Skeletal muscle cell (primary cell): ENCODE measurements at places on chromosomes 1 and 21.

GRCh38 chr1:27489501-27489972 is 430 bp downstream of the WASF2 start:
- no peak for DNase-seq

GRCh38 chr1:97350662-97351061 is 570.2 kb downstream of the DPYD start:
- peak; percentile 23 for DNase-seq

DNA sequence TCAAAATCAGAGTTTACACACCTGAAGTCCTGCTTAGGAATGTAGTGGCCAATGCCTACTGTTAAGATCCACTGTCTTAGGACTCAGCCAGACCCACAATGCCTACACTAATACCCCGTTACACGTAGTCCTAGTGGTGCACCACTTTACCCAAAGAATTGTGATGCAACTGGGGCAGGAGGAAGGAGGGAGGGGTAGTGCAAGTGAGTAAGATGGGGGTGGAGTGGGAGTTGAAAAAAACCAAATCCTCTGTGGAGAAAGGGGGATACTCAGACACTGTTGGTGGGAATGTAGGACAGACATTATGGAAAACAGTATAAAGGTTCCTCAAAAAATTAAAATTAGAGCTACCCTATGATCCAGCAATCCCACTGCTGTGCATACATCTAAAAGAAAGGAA is 19.5 kb downstream of the GLIS1 start:
- no peak for DNase-seq

GRCh38 chr1:200288226-200288625 is 121.6 kb downstream of the ZNF281 start:
- no peak for DNase-seq

- no peak for DNase-seq
These were observed 8.7 kb upstream of the IRF2BP2 start for GRCh38 chr1:234618737-234619049.

GRCh38 chr1:55156608-55157007 is 58.6 kb downstream of the USP24 start:
- no peak for DNase-seq

DNA sequence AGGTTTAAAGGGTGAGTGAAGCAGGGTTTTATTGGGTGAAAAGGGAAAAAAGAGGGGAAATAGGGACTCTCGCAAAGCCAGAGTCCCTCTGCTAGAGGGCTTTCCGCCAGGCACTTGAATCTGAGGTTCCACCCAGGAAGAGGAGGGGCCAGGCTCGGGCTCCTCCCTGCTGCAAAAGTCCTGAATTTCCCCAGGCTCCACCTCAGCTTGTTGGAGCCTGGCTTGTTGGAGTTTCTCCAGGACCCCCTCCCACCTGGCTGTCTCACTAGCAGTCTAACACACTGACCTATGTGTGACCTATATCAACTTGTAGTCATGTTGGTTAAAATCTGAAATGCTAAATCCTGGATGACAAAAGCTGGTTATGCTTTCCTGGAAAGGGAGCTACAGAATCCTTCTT is 25.5 kb downstream of the GBP2 start:
- no peak for DNase-seq

GRCh38 chr1:121519042-121519755 is 334.4 kb downstream of the SRGAP2C start:
- no peak for DNase-seq

DNA sequence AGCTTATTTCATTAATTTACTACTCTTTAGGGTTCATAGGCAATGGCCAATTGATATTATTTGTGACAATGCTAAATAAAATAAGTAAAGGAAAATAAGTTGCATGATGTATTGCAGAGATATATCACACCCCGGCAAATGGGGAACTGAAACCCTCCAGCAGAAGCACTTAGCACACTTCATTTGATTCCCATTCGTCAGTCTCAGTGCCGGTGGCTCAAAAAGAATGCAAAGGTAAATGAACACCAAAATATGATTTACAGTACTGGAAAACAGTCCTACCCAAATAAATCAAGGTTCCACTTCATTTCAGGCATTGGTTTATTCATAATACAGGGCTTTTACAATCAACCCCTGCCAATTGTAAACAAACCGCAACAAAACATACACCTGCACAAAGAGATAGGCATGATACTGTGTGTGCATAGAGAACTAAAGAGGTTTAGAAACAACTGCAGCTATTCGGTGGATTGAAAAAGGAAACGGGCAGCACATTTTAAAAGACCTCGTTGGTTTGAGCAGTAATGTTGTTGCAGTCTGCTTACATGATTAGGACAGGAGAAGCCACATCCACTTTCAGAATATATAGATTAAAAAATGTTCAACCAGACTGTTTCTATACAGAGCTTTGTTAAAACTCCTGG is 1019.2 kb downstream of the TTLL7 start:
- no peak for DNase-seq

GRCh38 chr1:209870151-209870831 is 42.5 kb downstream of the UTP25 start:
- no peak for DNase-seq

DNA sequence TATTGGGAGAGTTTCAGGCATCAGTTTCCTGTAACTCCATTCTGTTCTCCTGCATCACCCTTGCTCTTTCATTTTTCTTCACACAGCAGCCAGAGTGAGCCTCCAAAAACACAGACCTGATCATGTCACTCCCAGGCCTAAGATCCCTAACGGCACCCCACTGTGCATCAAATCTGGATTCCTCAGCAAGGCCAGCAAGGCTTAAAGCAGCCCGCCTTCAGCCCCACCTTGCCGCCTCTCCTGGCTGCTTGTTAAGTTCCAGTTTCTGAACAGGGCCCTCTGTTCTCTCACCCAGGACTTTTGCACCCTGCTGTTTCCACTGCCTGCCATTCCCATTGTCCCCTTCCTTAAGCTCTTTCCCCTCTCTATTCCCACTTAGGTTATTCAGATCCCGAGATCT is 29.3 kb downstream of the C1orf116 start:
- DNase-seq, result no peak

GRCh38 chr1:194296201-194296600 is 1109.8 kb upstream of the B3GALT2 start:
- no peak for DNase-seq

DNA sequence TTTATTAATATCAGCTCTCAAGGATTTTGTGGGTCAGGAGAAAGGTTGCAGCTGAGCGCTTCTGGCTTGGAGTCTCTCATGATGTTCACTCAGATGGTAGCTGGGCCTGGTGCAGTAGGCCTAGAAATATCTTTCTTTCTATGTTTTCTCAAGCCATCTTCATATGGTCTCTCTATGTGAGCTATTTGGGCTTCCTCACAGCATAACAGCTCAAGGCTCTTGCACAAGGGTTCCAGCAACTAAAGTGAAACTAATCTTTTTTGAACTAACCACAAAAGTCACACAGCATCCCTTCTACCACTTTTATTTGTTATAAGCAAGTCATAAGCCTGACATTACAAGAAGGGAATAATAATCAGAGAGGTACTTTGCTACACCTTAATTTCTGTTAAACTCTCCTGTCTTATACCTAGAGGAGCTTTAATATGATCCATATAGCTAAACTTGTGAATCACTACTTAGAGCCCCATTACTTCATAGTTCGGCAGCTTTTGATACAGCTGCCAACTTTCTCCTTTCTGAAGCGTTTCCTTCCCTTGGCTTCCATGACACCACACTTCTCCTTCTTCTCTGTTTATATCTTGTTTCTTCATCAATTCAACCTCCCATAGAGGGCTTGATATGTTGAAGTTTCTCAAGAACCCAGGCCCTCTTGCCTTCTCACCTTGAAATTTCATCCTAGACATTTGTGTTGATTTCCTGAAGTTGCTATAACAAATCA is 720.2 kb downstream of the LTN1 start:
- no peak for DNase-seq

- peak; percentile 20 for DNase-seq
These were observed 36.5 kb downstream of the MCOLN2 start for GRCh38 chr1:84960371-84960770.

DNA sequence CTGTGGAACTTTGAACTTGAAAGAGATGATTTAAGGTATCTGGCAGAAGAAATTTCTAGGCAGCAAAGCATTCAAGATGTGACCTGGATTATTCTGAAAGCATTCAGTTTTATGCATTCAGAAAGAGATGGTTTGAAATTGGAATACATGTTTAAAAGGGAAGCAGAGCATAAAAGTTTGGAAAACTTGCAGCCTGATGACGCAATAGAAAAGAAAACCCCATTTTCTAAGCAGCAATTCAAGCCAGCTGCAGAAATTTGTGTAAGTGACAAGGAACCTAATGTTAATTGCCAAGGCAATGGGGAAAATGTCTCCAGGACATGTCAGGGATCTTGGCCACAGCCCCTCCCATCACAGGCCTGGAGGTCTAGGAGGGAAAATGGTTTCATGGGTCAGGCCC is 354.0 kb downstream of the ZNF326 start:
- no peak for DNase-seq

- no peak for DNase-seq
These were observed 26.6 kb downstream of the TENT5C start for GRCh38 chr1:117632269-117633067.

DNA sequence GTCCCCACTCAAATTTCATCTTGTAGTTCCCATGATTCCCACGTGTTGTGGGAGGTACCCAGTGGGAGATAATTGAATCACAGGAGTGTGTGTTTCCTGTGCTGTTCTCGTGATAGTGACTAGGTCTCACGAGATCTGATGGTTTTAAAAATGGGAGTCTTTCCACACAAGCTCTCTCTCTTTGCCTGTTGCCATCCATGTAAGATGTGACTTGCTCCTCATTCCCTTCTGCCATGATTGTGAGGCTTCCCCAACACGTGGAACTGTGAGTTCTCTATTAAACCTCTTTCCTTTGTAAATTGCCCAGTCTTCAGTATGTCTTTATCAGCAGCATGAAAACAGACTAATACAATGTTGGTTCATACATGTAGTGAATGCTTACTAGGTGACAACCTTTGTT is 163.2 kb upstream of the PALMD start:
- no peak for DNase-seq

- DNase-seq, result no peak
These were observed 45.3 kb downstream of the HENMT1 start for GRCh38 chr1:108615544-108615943.
